ENCODE measurements at places on chromosomes 2 and 18.

DNA sequence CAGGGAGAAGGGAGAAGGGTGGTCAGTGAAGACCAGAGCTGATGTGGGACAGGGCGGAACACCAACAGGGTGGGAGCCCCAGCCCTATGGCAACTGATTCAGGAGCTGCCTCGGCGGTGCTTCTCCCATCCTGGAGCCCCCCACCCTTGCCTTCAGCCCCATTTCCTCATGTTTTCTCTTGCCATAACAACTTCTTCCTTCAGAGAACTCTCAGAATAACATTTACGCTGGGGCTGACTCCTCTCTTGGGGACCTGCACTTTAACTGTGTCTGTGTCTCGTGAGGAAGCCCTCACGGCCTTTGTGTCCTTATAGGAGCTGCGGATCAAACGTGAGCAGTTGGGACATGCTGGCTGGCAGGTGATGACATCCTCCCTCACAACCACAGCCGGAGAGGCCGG lies 116.4 kb upstream of the SNTG2 start:
- no peak for DNase-seq

- DNase-seq: no peak
Observed at GRCh38 chr2:224630659-224631550, 45.7 kb upstream of the CUL3 start.

DNA sequence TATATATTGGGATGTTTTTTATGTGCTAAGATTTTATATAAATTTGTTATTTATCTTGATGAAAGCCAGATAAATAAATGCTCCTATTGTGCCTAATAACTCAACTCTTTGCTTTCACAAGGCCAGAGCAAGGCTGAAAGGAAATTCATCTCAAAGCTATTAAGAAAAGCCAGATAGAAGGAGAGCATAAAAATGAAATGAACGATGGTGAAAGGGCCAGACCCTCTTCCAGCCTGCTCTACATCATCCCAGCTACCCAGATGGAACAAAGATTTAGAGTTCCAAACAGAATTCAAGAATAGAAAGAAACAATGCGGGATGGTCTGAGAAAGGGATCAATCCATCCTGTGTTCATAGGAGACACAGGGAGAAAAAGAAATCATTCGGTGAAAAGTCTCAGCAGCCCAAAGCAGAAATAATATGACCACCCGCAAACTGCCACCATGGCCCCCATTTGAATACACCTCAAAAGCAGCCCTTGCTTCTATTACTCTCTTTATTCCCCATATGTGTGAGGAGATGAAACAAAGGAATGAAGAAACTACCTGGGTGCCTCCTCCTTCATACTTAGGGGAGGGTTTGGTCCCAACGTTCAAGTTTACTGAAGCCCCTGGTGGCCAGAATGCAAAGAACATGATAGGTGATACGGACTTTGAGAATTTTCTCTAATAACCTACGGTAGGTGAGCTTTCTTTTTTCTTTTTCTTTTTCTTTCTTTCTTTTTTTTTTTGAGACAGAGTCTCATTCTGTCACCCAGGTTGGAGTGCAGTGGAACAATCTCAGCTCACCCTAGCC lies 110.1 kb upstream of the FBXO11 start:
- DNase-seq: no peak

GRCh38 chr2:71952572-71953188 lies 195.0 kb downstream of the CYP26B1 start:
- DNase-seq: no peak

GRCh38 chr18:25826823-25827222 lies 263.6 kb downstream of the SS18 start:
- no peak for DNase-seq

- DNase-seq: no peak
Observed at GRCh38 chr2:174051741-174052583, 86.8 kb upstream of the SP3 start.

Measured in NCI-H345 (cell line).